ENCODE measurements at places on chromosomes 6 and 20.

- DNase-seq = no peak
Measured at GRCh38 chr20:34629342-34629741, 47.5 kb downstream of the PIGU start.

DNA sequence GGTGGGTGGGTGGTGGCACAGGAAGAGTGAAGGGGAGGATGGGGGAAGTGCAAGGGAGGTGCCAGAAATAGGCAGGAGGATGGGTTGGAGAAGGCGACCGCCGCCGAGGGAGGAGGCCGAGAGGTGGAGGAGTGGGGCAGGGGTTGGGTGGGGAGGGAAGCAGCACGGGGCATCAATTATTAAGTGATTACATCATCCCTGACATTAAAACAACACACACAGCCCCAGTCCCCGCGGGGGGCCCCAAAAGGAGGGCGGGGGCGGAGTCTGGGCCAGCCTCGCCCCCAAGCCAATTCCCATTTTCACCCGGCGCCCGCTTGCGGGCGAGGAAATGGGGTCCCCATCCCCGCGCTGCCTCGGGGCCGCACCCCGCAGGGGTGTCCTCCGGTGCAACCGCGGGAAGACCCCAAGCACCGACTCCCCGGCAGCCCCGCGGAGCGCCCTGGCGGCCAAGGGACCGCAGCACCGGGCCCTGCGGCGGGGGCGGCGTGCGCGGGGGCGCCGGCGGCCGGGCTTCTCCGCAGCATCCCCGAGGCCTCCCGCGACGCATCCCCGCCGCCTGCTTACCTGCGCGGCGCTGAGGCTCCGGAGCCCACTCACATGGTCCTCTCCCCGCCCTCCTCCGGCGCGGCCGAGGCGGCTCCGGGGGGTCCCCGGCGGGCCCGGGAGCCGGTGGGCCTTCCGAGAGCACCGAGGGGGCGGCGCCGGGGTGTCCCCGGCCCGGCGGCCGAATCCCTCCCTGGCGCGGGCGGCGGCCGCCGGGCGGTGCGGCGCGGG is 663 bp downstream of the FYN start:
- peak; percentile 48 for DNase-seq

DNA sequence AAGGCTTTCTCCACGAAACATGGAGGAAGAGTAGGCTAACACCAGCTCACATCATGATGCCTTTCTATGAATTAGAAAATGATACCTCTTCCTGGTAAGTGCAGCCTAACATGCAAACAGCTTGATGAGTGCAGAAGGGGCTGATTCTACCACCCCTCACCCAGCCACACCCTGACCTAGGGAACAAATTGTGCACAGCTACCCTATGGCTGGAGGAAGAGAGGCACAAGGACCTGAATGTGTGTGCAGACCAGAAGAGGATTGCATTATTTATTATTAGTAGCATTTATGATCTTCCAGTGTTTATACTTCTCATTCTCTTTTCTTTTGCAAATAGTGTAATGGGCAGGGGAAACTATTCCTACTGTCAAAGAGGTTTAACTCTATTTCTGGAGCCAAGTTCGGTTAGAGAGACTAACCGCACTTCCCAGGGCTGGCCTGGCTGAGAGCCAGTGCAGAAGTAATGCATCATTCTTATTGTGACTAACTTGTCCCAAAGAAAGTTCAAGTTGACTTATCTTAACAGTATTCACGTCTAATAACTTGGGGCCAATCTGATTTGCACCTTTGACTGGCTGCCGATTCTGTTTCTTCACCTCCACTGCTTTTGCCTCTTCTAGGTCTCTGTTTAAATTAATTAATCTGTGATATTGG is 237.5 kb downstream of the CD83 start:
- DNase-seq = no peak

- DNase-seq = no peak
Measured at GRCh38 chr6:144644776-144645175, 359.6 kb downstream of the UTRN start.

DNA sequence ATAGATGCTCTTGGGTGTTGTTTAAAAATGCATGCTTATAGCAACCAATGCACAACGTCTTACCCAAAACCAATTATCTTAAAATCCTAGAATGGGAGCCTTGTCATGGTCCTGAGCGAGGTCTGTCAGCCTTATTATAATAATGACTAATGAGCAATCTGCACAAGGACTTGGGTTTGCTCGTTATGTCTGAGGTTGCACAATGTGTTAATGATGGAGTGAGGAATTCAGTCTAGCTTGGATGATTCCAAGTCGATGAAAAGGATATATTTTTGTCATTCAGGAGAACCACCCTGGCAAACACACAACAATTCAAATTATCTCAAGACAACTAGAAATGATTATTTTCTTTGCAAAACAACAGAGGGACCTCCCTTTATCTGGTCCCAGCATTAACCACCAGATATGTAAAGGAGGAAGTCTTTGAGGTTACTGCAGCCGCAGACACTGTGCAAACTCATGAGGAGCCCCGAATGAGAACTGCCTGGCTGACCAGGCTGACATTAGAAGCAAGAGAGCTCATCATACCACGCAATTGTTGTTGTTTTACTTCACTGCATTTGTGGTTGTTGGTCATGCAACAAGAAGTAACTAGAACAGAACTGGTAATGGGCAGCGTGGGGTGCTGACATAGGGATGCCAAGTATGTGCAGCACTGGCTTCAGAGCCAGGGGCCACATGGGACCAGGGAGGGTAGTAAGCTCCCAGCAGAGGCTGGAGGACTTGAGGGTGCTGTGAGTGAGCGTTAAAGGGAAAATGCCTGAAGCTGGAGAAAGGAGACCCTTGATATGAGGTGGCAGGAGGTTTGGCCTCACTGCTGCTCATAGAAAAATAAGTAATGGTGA is 488.3 kb downstream of the CDH26 start:
- no peak for DNase-seq

DNA sequence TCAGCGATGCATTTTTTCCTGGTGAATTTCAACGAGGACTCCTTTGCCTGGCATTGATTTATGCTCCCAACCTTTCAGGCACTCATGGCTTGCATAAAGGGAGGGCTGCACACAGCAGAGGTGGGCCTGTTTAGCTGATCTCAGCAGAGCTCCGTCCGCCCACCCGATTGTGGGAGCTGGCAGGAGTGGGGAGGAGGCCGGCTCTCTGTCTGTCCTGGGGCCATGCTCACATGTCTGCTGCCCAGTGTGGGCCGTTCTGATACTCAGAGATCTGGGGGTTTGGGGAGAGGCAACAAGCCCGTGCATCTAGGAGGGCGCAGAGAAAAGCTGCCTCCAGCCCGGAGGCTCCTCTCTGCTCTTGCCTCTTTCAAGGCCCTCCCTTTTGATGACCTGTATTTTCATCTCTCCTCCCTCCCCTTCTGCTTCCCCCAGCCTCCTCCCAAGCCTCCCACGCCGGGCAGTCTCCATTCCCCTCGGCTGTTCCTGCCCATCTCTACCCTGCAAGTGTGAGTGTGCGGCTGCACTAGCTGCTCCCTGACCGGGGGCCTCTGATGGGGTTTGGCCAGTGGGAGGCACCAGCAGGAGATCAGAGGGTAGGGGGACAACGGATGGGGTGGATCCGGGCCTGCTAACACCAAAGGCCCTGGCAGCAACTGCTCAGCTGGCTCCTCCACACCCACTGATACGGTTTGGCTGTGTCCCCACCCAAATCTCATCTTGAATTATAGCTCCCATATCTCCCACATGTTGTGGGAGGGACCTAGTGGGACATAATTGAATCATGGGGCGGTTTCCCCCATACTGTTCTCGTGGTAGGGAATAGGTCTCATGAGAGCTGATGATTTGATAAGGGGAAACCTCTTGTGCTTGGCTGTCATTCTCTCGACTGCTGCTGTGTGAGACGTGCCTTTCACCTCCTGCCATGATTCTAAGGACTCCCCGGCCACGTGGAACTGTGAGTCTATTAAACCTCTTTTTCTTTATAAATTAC is 39.6 kb upstream of the MLN start:
- no peak for DNase-seq

- DNase-seq = no peak
Measured at GRCh38 chr20:36532388-36532787, 8.9 kb upstream of the MYL9 start.

- DNase-seq = no peak
Measured at GRCh38 chr6:134253681-134254080, 64.2 kb downstream of the SGK1 start.

- DNase-seq = no peak
Measured at GRCh38 chr20:54140927-54141566, 32.7 kb downstream of the CYP24A1 start.

GRCh38 chr6:112416866-112417265 is 69.7 kb downstream of the RFPL4B start:
- DNase-seq = no peak

DNA sequence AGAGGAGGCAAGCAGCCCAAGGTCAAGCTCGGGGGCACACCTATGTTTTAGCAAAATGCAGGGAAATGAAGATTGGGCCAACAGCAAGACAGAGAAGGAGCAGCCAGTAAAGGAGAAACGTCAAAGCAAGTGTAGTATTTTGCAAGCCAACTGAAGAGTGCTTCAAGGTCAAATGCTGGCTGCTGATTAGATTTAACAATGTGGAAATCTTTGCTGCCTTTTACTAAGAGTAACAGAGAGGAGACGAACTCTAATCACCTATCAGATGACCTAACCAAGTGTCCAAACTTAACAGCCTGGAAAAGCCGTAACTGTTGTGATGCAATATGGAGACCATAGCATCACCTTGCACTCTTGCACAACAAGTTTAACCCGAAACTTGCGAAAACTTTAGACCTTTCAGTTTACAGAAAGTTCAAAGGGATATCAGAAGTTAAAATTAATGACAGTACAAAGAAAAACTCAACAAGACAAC is 30.4 kb downstream of the AKIRIN2 start:
- DNase-seq = no peak

GRCh38 chr6:127912914-127913313 is 12.1 kb upstream of the THEMIS start:
- DNase-seq = no peak

DNA sequence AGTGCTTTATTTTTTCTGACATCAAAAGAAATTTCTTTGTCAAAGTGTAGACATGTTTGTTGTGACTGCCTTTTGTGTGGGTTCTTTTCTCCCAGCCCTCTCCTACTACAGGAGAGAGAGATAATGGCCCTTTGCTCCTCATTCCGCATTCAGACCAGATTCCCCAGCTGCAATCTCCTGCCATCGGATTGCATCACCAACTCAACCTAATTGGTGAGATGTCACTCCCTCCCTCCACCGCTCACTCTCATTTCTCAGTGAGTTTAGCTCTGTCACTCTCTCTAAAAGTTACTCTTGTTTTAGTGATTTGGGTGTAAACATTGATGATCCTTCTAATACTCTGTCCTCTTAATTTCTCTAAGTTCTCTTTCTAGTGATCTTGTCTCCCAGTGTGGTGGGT is 22.7 kb downstream of the UTRN start:
- no peak for DNase-seq

DNA sequence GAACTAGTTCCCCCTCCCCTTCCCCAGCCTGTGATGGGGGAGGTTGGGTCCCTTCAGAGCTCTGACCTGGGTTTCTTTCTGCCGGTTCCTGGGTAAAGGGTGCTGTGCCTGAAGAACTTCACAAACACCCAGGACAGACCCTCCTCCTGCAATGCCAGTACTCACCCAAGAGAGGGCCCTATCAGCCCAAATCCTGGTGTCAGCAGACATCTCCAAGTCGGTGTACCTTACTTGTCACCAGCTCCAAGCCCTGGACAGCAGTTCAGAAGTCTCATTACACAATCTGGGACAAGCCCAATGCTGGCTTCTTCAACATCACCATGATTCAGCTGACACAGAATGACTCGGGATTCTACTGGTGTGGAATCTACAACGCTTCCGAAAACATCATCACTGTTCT is 467 bp downstream of the TREML4 start:
- DNase-seq = no peak

- no peak for DNase-seq
Measured at GRCh38 chr20:38024496-38024895, 8.8 kb downstream of the TTI1 start.

GRCh38 chr6:36607683-36608386 is 13.7 kb downstream of the SRSF3 start:
- no peak for DNase-seq

Data from GM10248 (cell line).